T-cell (primary cell): ENCODE measurements at places on chromosomes 6 and 20. TPM values are rescaled to one million over a fixed set of nuclear protein-coding genes. Genes with fewer than 3 reads are reported as not detected.
A peak's percentile ranks its signal among the peaks of the same experiment; 100 is the strongest.

GRCh38 chr6:89644864-89645263 lies 6.3 kb upstream of the LYRM2 start:
- no peak for DNase-seq
- no peak overlapping the region for H3K4me3 ChIP-seq
- peaks cover 63% of the 10 kb centered on the region for H3K36me3 ChIP-seq
- no peak overlapping the region for H3K27ac ChIP-seq
- H3K27me3 ChIP-seq = no peaks in the 10 kb centered on the region
- no peaks in the 10 kb centered on the region for H3K4me1 ChIP-seq

GRCh38 chr20:24102290-24102689 lies 113.7 kb upstream of the GGTLC1 start:
- H3K27me3 ChIP-seq = no peaks in the 10 kb centered on the region
- no peaks in the 10 kb centered on the region for H3K4me1 ChIP-seq
- DNase-seq = no peak
- no peak overlapping the region for H3K27ac ChIP-seq
- no peak overlapping the region for H3K4me3 ChIP-seq
- no peaks in the 10 kb centered on the region for H3K36me3 ChIP-seq

DNA sequence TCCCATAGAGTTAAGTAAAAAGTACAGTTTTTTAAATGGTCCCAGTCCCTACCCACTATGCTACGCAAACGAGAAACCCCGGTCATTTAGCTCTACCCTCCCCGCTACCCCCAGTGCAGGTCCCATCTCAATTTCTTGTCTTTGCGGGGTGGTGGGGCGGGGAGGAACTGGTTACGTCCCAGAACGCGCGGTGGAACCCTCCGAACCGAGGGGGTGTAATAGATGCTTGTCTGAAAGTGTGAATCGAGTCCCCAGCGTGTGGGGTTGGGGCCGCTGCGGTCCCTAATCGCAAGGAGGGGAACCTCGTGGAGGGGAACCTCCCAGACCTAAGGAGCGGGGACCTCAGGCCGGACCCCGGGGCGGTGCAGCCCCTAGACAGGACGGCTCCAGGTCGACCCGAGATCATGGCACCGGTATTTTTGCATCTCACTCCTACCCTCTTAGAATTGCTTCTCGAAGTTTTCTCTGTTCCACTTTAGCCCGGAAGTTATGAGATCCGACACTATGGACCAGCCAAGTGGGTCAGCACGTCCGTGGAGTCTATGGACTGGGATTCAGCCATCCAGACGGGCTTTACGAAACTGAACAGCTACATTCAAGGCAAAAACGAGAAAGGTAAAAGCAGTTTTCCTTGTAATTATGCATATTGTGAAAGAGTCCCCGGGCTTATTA lies 779 bp downstream of the HEBP2 start:
- peaks cover 36% of the 10 kb centered on the region for H3K36me3 ChIP-seq
- peaks cover 4% of the 10 kb centered on the region for H3K4me1 ChIP-seq

DNA sequence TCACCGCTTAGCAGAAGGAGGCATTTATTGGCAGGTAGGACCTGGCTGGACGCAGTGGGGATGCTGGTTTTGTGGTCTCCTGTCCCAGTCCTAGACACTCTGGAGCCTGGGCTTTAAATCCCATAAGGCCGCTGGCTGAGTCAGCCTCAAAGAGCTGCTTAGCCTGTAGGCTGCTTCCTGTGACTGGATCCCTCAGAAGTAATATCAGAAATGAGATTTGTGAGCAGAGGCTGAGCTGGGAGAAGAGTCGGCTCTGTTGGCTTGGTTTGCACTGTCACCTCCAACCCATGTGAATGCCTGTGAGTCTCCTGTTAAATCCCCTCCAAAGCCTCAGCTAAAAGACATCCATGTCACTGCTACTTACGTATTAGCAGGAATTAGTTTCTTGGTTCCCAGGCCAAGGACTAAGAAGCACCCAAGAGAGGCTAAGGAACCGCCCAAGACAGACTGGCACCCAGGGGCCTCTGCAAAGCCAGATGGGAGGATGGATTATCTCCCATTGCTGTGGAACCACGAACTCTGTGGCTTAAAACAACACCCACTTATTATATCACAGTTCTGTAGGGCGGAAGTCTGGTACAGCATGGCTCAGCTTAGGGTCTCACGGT lies 289.4 kb downstream of the CDC5L start:
- no peak overlapping the region for H3K4me3 ChIP-seq
- DNase-seq = no peak
- no peaks in the 10 kb centered on the region for H3K4me1 ChIP-seq
- no peak overlapping the region for H3K27ac ChIP-seq

DNA sequence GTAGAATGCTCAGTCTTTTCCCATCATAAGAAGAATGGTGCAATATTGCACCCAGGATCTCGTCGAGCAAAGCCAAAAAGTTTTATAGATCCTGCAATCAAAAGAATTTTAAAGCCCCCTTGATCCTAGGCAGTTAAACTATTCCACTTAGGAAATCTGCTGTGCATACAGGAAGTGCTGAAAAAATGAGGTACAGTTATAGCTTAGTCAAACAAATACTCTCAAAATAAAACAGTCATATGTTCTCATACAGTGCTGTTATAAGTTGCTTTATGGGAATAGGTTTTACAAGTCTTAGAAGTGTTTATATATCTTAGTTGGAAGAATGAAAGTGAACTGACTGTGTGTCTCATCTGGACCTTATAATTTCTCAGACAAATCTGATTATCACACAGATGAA lies 232.6 kb upstream of the RAB32 start:
- H3K27me3 ChIP-seq = no peaks in the 10 kb centered on the region
- DNase-seq = no peak
- H3K27ac ChIP-seq = no peak overlapping the region
- no peaks in the 10 kb centered on the region for H3K36me3 ChIP-seq

DNA sequence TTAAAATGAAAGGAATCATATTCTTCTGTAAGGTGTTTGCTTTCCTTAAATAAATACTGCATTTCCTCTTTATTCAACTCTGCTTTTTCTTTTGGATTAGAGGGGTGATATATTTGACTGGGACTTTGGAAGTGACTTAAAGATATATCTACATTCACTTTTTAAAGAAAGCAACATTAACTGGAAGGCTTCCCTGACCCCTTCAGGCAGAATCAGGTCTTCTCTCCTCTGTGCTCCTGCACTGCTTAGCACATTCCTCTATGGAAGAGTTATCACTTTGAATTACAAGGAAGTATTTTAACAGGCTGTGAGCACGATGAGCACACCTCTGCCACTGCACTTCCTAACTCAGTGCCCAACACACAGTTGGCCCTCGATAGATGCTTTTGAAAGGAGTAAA lies 59.2 kb upstream of the POU3F2 start:
- H3K36me3 ChIP-seq = no peaks in the 10 kb centered on the region
- no peaks in the 10 kb centered on the region for H3K27me3 ChIP-seq
- no peaks in the 10 kb centered on the region for H3K4me1 ChIP-seq
- no peak for DNase-seq
- no peak overlapping the region for H3K27ac ChIP-seq

- H3K36me3 ChIP-seq = no peaks in the 10 kb centered on the region
- no peaks in the 10 kb centered on the region for H3K27me3 ChIP-seq
- no peaks in the 10 kb centered on the region for H3K4me1 ChIP-seq
- no peak for DNase-seq
Measured at GRCh38 chr6:56515081-56515905, 127.4 kb downstream of the DST start.

- no peak overlapping the region for H3K4me3 ChIP-seq
- H3K4me1 ChIP-seq = peaks cover 2% of the 10 kb centered on the region
- DNase-seq = no peak
- peaks cover 15% of the 10 kb centered on the region for H3K36me3 ChIP-seq
Measured at GRCh38 chr20:44198872-44199271, 11.7 kb downstream of the OSER1 start.

DNA sequence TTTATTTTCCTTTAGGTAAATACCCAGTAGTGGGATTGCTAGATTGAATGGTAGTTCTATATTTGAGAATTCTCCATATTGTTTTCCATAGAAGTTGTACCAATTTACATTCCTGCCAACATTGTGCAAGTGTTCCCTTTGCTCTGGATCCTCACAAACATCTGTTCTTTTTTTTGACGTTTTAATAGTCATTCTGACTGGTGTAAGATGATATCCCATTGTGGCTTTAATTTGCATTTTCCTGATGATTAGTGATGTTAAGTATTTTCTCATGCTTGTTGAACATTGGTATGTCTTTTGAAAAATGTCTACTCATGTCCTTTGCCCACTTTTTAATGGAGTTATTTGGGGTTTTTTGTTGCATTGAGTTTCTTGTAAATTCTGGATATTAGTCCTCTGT lies 85.6 kb downstream of the UBE3D start:
- no peak overlapping the region for H3K27ac ChIP-seq
- H3K36me3 ChIP-seq = no peaks in the 10 kb centered on the region
- no peaks in the 10 kb centered on the region for H3K4me1 ChIP-seq
- no peak overlapping the region for H3K4me3 ChIP-seq

DNA sequence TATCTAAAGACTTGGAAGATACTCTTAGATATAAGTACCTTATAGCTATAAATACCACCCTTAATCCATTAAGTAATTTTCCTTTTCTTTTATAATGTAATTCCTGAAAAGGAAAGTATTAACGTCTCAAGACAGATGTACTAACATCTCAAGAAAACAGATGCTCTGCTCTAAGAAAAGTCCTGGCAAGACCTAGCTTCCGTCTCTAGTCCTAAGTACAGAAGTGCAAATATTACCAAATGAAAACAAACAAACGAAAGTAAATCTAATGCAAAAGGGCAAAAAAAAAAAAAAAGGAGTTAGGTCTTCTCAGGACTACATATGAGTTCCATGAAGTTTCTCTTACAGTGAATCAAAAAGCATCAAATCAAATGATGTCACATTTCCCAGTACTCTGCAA lies 106.8 kb upstream of the PDE10A start:
- no peak overlapping the region for H3K27ac ChIP-seq
- H3K36me3 ChIP-seq = no peaks in the 10 kb centered on the region
- no peaks in the 10 kb centered on the region for H3K27me3 ChIP-seq
- no peak for DNase-seq
- H3K4me3 ChIP-seq = no peak overlapping the region

GRCh38 chr6:125932451-125932795 lies 24.1 kb upstream of the HINT3 start:
- H3K27me3 ChIP-seq = no peaks in the 10 kb centered on the region
- H3K4me3 ChIP-seq = no peak overlapping the region
- H3K4me1 ChIP-seq = no peaks in the 10 kb centered on the region
- H3K27ac ChIP-seq = no peak overlapping the region
- no peak for DNase-seq

DNA sequence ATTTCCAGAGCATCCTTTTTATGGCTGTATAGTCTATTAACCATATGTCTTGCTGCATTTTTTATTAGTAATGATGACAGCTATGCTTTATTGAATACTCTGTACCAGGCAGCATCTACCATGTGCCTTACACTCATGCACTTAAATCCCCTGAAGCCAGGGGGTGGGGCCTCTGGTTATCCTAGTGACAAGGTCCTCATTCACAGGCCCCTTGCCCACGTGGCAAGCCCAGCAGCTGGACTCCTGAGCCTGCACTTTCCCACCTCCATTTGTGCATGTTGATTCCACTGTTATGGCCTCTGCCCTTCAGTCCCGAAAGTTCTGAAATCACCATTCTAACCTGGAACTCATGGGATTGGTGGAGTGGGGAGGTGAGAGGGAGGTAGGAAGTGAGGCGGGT lies 22.3 kb downstream of the ACTR5 start:
- no peak overlapping the region for H3K27ac ChIP-seq
- no peaks in the 10 kb centered on the region for H3K27me3 ChIP-seq
- H3K4me3 ChIP-seq = no peak overlapping the region
- H3K4me1 ChIP-seq = no peaks in the 10 kb centered on the region

- H3K27ac ChIP-seq = no peak overlapping the region
- peaks cover 8% of the 10 kb centered on the region for H3K36me3 ChIP-seq
- no peaks in the 10 kb centered on the region for H3K4me1 ChIP-seq
- no peaks in the 10 kb centered on the region for H3K27me3 ChIP-seq
Measured at GRCh38 chr6:88881451-88881850, 82.0 kb downstream of the RNGTT start.

- no peak overlapping the region for H3K27ac ChIP-seq
- H3K4me1 ChIP-seq = peaks cover 12% of the 10 kb centered on the region
- H3K27me3 ChIP-seq = no peaks in the 10 kb centered on the region
- H3K36me3 ChIP-seq = peaks cover 16% of the 10 kb centered on the region
Measured at GRCh38 chr6:158047563-158048323, 66.1 kb downstream of the SYNJ2 start.

GRCh38 chr20:32737371-32738223 lies 5.7 kb downstream of the COMMD7 start:
- peaks cover 3% of the 10 kb centered on the region for H3K36me3 ChIP-seq
- no peak for DNase-seq
- peaks cover 50% of the 10 kb centered on the region for H3K4me1 ChIP-seq
- no peaks in the 10 kb centered on the region for H3K27me3 ChIP-seq
- peak overlapping the region; percentile 80 for H3K27ac ChIP-seq

DNA sequence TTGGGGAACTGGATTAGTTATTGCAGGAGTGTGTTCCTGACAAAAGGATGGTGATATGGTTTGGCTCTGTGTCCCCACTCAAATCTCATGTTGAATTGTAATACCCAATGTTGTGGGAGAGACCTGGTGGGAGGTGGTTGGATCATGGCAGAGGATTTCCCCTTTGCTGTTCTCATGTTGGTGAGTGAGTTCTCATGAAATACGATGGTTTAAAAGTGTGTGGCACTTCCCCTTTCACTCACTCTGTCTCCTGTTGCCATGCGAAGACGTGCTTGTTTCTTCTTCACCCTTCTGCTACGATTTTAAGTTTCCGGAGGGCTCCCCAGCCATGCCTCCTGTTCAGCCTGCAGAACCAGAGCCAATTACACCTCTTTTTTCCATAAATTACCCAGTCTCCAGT lies 16.2 kb upstream of the TREM1 start:
- H3K4me1 ChIP-seq = peaks cover 8% of the 10 kb centered on the region
- H3K27ac ChIP-seq = no peak overlapping the region
- H3K36me3 ChIP-seq = no peaks in the 10 kb centered on the region
- H3K27me3 ChIP-seq = no peaks in the 10 kb centered on the region
- no peak overlapping the region for H3K4me3 ChIP-seq

- peaks cover 32% of the 10 kb centered on the region for H3K36me3 ChIP-seq
- peaks cover 23% of the 10 kb centered on the region for H3K4me1 ChIP-seq
- no peaks in the 10 kb centered on the region for H3K27me3 ChIP-seq
- H3K4me3 ChIP-seq = no peak overlapping the region
- peak; percentile 82 for DNase-seq
Measured at GRCh38 chr20:51404297-51405060, 138.0 kb downstream of the NFATC2 start.

DNA sequence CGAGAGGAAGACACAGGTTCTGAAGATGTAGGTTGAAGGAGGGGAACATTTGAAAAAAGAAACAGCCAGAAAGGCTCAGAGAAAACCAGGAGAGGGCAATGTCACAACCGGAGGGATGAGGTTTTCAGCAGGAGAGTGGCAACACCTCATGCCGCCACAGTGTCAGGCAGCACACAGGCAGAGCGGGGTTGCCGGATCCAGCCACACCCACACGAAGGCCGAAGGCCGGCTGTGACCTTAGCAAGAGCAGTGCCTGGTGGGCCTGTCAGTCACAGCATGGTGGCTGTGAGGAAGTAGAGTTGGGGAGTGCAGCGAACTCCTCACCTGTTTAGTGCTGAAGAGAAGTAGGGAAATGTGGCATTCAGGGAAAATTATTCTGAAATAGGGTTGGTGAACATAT lies 14.0 kb downstream of the HDDC2 start:
- no peak overlapping the region for H3K27ac ChIP-seq
- H3K4me3 ChIP-seq = no peak overlapping the region
- no peak for DNase-seq
- no peaks in the 10 kb centered on the region for H3K27me3 ChIP-seq

GRCh38 chr6:138787138-138787537 lies 8.7 kb upstream of the ECT2L start:
- H3K27ac ChIP-seq = no peak overlapping the region
- peaks cover 4% of the 10 kb centered on the region for H3K36me3 ChIP-seq
- H3K27me3 ChIP-seq = no peaks in the 10 kb centered on the region

Gene HCK
- total RNA-seq = 0.33 TPM
